ENCODE measurements at places on chromosomes 3 and 15.

GRCh38 chr3:109191421-109191820, 54.9 kb downstream of the C3orf85 start:
- no peak for DNase-seq

DNA sequence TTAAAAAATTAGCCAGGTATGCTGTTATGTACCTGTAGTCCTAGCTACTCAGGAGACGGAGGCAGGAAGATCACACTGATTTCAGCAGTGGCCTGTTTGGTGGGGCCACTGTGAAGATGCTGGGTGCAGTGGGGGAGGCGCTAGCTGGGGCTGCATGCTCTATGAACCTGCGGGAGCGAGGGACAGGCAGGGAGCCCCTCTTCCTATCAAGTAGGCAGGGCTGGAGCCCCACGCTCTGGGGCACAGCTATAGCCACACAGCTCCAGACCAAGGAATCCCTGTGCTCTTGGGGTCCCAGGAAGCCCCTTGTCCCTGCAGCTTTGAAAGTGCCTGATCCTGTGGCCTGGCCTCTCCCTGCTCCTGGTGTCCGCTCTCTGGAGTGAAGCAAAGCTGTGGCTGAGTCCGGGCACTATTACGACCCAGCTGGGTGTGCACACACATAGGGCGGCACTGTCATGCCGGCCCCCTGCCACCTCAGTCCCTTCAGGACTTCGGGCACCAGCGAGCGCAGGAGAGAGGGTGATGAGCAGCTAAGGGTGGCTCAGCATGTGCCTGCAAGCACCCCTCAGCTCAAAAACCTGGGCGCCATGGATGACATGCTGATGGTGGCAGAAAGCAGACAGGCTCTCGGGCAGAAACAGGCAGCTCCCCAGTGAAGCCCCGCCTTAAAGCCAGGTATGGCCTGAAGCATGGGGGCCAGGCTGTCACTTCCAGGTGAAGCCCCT, 262.6 kb downstream of the TBC1D5 start:
- DNase-seq, result no peak

- no peak for DNase-seq
Observed at GRCh38 chr3:197392961-197393360, 94.5 kb upstream of the DLG1 start.

- DNase-seq, result no peak
Observed at GRCh38 chr3:41581700-41582099, 380.2 kb downstream of the ULK4 start.

GRCh38 chr15:80950291-80951078, 39.1 kb downstream of the MESD start:
- DNase-seq, result no peak

GRCh38 chr3:135107043-135107442, 312.0 kb downstream of the EPHB1 start:
- no peak for DNase-seq
